ENCODE measurements at places on chromosomes 5 and 9.

DNA sequence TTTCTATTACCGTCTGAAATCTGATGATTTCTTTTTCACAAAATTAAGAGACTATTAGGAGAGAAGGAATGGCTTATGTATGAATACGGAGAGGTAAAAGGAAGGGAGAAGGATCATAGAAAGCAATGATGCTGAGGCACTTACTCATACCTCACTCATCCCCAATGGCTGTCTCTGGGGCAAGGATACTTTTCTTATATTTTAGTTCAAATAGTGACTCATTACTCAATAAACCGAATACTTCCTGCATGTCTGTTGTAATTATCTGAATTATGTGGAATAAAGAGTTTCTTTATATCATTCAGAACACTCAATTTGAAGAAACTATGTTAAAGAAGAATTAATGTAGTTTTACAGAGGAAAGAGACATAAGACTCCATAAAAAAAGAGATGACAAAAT lies 284.5 kb upstream of the NUDT12 start:
- DNase-seq = no peak

- no peak for DNase-seq
Observed at GRCh38 chr5:136679233-136679632, 313.9 kb upstream of the TRPC7 start.

DNA sequence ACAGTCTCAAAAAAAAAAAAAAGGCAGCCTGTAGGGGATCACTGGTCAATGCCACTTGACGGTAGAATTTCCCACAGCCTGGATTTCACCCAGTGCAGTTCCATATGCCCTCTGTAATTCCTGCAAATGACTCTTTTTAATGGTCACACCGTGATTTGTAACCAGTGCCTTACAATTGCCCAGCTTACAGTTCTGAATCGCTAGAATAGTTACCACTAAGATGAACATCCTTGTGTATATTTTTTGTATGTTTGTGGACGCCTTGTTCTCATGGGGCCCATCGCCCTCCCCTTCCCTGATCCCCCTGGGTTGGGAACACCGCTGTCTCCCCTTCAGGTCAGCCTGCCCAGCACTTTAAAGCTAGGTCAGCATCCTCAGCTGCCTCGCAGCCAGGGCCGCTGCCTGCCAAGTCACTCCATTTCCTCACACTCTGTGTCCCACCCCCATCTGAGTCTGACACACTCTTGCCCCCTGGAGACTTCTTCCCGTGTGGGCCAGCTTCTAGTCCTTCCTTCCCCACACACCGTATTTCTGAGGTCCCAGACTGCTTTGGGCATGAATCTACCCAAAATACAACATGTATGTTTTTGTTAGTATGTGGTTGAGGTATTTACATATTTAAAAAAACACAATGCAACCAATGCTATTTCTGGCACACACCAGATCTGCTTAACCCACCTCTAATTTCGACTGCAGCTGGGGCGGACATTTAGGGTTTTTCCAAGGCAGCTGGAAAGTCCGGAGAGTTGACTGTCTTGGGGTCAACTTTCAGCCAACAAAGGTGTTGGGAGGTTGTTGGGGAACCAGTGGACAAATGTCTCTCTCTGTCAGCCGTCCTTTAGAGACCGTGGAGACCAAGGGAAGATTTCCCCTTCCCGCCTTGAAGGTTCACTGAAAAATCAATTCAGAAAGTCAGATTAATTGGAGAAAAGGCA lies 120.5 kb upstream of the NEK6 start:
- no peak for DNase-seq

- no peak for DNase-seq
Observed at GRCh38 chr9:100104314-100104713, 5.3 kb downstream of the INVS start.

DNA sequence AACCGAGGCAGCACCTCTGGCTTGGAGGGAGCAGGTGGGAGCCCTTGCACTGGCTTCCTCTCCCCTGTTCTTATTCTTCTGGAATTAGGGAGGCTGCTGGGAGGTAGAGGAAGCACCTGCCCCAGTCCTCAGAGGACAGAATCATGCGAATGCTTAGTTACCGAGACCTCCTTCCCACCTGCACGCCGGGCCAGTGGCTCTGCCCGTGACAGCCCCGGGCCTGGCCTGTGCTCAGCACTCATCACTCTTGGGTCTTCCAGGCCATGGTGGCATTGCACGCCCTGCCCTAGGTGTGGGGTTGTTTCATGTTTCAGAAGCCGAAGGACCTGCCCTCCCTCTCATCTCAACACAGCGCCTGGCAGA lies 45.3 kb upstream of the NKD2 start:
- DNase-seq = no peak

DNA sequence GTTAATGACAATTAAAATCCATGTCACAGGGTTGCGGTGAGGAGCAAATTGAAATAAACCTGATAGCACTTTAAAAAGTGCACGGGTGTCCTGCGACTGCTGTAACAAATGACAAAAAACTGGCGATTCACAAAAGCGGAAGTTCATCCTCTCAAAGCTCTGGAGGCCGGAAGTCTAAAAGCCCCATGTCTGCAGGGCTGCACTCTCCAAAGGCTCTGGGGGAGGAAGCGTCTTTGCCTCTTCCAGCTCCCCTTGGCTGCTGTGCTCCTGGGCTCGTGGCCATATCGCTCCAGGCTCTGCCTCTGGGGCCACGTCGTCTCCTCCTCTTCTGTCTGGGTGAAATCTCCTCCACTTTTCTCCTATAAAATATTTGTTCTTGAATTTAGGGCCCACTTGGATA lies 273.9 kb upstream of the IRX2 start:
- no peak for DNase-seq

DNA sequence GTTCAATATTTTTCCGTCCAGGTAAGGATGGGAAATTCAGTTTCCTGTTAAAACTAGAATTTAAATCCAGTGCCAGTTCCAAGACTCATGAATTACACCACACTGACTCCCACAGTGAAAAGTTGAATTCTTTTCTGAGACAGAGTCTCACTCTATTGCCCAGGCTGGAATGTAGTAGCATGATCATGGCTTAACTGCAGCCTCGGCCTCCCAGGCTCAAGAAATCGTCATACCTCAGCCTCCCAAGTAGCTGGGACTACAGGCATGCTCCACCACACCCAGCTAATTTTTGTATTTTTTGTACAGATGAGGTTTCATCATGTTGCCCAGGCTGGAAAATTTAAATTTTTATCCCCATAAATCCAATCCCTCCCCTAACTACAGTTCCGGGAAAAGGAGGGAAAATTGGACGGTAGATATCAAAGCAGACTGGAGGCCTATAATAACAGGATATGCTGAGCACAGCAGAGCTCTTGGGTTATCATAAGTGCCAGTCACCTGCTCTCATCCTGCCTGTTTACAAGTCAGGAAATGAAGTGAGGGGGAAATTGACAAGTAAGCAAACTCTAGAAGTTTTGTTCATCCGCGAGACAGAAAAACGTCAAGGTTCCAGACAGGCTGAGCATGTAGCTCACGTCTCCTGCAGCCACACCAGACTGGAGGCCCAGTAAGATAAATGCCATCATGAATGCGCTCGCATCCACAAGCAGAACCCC lies 105.7 kb downstream of the UGCG start:
- no peak for DNase-seq

DNA sequence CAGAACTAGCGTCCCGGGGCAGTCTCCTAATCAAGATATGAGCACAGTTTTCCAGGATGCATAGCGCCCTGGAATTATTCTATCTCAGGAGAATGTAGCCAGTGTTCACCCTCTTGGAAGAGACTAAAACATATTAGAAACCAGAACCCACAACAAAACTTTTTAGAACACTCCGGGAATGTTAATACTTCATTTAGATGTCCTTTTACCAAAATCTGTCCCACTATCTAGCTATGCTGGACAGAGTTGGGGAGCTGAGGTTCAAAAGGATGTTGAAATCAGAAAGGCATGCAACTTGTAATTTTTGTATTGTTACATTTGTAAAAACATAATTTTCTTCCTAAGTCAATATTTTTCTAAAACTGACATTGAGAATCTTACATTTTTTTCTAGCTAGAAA lies 386.5 kb upstream of the RFX3 start:
- no peak for DNase-seq

DNA sequence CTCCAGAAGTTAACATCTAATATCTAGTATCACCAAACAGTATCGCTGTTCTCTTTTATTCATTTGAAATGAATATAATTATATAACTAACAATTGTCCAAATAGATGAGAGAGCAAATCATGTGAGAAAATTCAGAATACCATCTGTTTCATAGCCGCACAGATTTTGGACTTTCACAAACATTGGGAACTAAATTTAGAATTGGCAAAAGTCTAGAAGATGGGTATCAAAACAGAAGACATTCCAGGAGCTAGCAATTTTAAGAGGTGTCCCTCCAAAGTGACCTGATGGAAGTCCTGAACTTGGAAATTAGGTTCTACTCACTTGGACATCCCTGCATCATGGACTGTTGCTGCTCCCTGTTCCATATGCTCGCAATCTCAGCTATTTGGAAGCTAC lies 57.0 kb upstream of the FSD1L start:
- DNase-seq = no peak

DNA sequence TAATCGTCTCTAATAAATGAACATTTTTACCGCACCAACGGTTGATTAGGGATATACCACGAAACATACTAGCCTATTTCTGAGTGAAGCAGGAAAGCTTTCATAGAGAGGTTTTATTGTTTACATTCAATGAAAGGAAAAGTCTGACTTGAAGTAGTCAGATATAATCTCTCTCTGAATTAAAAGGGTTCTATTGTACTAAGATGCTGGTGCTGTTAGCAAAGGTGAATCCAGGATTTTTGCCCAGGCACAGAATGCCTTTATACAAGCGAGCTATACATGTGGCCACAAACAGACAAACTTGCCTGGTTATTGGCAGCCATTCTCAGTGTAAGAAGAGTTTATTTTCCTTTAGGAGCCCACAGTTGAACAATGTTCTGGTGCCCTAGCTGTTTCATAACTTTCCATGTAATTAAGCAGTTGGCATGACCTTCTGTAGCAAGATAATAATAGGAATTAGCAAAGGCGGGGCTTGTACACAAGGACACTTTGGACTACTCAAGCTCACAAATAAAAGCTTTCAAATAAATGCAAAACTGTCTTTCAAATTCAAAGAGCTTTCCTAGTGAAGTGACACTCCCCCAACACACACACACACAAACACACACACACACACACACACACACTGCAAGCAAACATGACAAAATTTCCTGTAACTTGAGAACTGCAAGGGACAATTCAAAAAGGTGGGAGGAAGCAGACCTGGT lies 198.7 kb upstream of the MAP3K1 start:
- no peak for DNase-seq
